ENCODE measurements at places on chromosomes 6 and 20. TPM values are rescaled to one million over a fixed set of nuclear protein-coding genes. Genes with fewer than 3 reads are reported as not detected.

Gene HLA-DRA
- 93.9 TPM for total RNA-seq

Gene PDYN
- total RNA-seq, result not detected

Gene FAM83C
- total RNA-seq, result 0.21 TPM

Gene PTK6
- total RNA-seq, result 2.8 TPM

Gene GDAP1L1
- total RNA-seq, result 0.90 TPM

Gene TFAP2D
- total RNA-seq, result not detected

Gene OPN5
- 0.05 TPM for total RNA-seq

Gene ZNF165
- 1.0 TPM for total RNA-seq

Gene UQCC2
- 14.4 TPM for total RNA-seq

Gene KIFC1
- total RNA-seq, result 7.5 TPM

Gene HLA-DOA
- total RNA-seq, result 2.7 TPM

Gene BPIFB1
- total RNA-seq, result not detected

Gene COL9A3
- 101 TPM for total RNA-seq
